ENCODE measurements at places on chromosomes 1 and 21.

DNA sequence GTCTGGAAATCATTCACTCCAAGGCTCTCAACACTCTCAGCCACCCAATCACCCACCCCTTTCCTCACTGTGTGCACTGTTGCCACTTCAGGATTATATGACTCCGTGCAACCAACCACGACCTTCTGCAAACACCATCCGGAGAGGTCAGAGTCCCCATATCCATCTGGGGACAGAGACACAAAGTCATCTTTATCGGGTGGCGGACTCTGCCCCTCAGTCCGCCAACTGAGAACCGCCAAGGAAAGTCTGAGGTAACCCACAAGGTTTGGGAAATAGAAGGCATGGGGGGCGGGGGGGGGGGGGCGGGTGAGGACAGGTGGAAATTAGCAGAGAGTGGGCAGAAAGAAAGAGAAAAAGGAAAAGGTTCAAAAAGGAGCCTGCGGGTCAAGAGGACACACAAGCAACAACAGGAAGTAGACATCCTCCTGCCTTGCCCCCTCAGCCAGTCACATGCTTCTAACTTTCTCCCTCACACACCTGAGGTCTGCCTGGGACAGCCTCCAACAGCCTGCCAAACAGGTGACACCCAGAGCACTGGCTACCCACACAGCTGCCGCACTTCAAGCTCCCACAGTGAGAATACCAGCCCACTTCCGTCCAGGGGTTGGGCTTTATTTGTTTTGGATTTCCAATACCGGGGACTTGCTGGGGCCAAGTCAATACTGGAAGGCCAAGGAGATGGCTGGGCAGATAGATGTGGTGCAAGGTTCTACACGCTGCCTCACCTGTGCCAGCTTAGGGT lies 58.1 kb downstream of the SSBP3 start:
- no peaks in the 10 kb centered on the region for H3K27me3 ChIP-seq
- H3K36me3 ChIP-seq, result no peaks in the 10 kb centered on the region
- no peak overlapping the region for H3K27ac ChIP-seq
- no peak overlapping the region for H3K4me3 ChIP-seq
- DNase-seq, result no peak

- H3K27ac ChIP-seq, result peak overlapping the region; percentile 78
- no peak for DNase-seq
- no peaks in the 10 kb centered on the region for H3K27me3 ChIP-seq
- peaks cover 65% of the 10 kb centered on the region for H3K4me1 ChIP-seq
- H3K4me3 ChIP-seq, result no peak overlapping the region
- no peaks in the 10 kb centered on the region for H3K36me3 ChIP-seq
Measured at GRCh38 chr1:218479436-218480115, 134.4 kb downstream of the TGFB2 start.

GRCh38 chr1:119314001-119314796 lies 54.4 kb upstream of the HAO2 start:
- no peaks in the 10 kb centered on the region for H3K4me1 ChIP-seq
- H3K27ac ChIP-seq, result no peak overlapping the region
- DNase-seq, result no peak
- no peaks in the 10 kb centered on the region for H3K27me3 ChIP-seq

GRCh38 chr1:214823311-214824117 lies 220.5 kb downstream of the CENPF start:
- no peaks in the 10 kb centered on the region for H3K27me3 ChIP-seq
- DNase-seq, result no peak
- H3K36me3 ChIP-seq, result no peaks in the 10 kb centered on the region

DNA sequence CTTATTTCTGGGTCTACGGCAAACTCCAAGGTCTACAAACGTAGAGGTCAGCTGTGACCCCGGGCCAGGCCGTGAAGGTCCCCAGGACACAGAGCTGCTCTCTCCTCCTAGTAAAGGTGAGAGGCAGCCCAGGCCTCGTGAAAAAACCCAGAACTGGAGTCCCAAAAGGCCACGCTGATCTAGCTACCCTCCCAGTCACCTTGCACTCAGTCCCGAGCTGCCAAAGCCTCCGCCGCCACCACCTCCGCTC lies 125 bp downstream of the ATP5PF start:
- no peaks in the 10 kb centered on the region for H3K27me3 ChIP-seq
- peak overlapping the region; percentile 99 for H3K27ac ChIP-seq
- DNase-seq, result no peak
- peaks cover 7% of the 10 kb centered on the region for H3K36me3 ChIP-seq
- H3K4me1 ChIP-seq, result peaks cover 62% of the 10 kb centered on the region
- H3K4me3 ChIP-seq, result peak overlapping the region; percentile 77

GRCh38 chr21:46229133-46229922 lies 754 bp upstream of the LSS start:
- peaks cover 25% of the 10 kb centered on the region for H3K4me1 ChIP-seq
- no peaks in the 10 kb centered on the region for H3K27me3 ChIP-seq
- peaks cover 11% of the 10 kb centered on the region for H3K36me3 ChIP-seq
- H3K4me3 ChIP-seq, result peak overlapping the region; percentile 89
- H3K27ac ChIP-seq, result peak overlapping the region; percentile 89

DNA sequence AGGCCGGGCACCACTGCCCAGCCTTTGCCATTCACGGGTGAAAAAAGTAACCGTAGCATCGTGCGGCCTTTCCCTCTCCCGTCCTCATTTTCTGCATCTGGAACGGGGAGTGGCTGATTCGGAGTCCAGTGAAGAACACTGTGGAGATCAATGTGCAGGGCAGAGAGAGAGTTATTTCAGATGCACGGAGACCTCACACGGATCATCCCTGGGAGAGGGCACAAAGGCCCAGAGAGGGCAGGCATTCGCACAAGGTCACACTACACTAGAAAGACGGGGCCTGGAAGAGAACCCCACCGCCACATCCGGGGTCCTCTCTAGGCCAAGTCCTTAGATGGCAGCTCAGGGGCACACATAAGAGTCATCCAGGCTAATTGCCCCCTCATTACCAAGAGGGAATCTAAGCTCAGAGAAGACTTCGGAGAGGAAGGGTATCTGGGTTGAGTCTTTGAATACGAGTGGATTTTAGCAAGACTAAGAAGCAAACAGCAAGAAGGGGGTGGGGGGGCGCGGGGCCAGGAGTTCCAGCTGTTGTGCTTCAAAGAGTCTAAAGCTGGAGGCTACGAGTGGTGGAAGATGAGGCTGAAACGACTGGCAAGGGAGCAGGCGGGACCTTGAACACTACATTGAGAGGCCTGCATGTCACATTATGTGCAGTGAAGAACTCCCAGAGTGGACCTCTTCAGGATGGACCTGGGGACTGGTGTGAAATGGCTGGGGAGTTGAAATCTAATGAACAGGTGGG lies 857 bp downstream of the GPX7 start:
- H3K36me3 ChIP-seq, result peaks cover 16% of the 10 kb centered on the region
- H3K27me3 ChIP-seq, result no peaks in the 10 kb centered on the region
- peak overlapping the region; percentile 86 for H3K27ac ChIP-seq
- peaks cover 32% of the 10 kb centered on the region for H3K4me1 ChIP-seq

DNA sequence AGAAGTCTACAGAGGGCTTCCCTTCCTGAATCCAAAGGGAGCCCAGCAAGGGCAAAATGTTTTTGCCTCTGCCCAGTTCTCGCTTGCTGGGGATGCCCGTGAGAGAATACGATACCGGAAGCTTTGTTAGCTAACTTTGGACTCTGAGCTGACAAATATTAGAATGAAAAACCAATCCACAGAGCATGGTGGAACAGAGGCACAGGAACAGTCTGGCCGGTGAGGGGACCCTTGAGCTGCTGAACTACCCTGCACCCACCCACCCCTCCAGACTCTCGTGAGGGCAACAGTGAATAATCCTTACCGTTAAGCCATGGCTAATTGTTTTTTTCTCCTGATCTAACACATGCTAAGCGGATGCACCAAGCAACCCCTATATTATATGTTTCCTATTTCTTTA lies 76.3 kb upstream of the AKT3 start:
- no peaks in the 10 kb centered on the region for H3K36me3 ChIP-seq
- no peak overlapping the region for H3K4me3 ChIP-seq
- H3K4me1 ChIP-seq, result no peaks in the 10 kb centered on the region
- peaks cover 4% of the 10 kb centered on the region for H3K27me3 ChIP-seq
- no peak overlapping the region for H3K27ac ChIP-seq

GRCh38 chr1:160342526-160342925 lies 524 bp downstream of the COPA start:
- peaks cover 54% of the 10 kb centered on the region for H3K4me1 ChIP-seq
- H3K36me3 ChIP-seq, result peaks cover 36% of the 10 kb centered on the region
- H3K27ac ChIP-seq, result peak overlapping the region; percentile 81
- H3K27me3 ChIP-seq, result no peaks in the 10 kb centered on the region
- peak overlapping the region; percentile 91 for H3K4me3 ChIP-seq

- no peak overlapping the region for H3K27ac ChIP-seq
- H3K4me1 ChIP-seq, result no peaks in the 10 kb centered on the region
- no peak overlapping the region for H3K4me3 ChIP-seq
- no peak for DNase-seq
- H3K27me3 ChIP-seq, result no peaks in the 10 kb centered on the region
Measured at GRCh38 chr1:211532088-211532444, 40.1 kb upstream of the RD3 start.

DNA sequence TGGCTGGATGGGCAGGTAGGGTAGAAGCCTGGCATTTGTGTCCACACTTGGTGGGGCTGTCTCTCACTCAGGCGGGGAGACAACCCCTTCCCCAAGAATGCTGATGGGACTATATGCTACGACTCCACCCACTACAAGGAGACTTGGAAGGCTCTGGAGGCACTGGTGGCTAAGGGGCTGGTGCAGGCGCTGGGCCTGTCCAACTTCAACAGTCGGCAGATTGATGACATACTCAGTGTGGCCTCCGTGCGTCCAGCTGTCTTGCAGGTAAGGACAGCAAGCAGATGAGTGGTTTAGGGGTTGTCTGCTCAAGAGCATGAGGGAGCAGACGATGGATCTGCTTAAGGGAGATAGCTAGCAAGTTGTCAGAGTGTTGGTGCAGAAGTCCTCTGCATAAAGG lies 15.9 kb upstream of the NASP start:
- DNase-seq, result no peak
- no peaks in the 10 kb centered on the region for H3K27me3 ChIP-seq
- peaks cover 11% of the 10 kb centered on the region for H3K4me1 ChIP-seq
- no peak overlapping the region for H3K4me3 ChIP-seq
- H3K27ac ChIP-seq, result no peak overlapping the region

DNA sequence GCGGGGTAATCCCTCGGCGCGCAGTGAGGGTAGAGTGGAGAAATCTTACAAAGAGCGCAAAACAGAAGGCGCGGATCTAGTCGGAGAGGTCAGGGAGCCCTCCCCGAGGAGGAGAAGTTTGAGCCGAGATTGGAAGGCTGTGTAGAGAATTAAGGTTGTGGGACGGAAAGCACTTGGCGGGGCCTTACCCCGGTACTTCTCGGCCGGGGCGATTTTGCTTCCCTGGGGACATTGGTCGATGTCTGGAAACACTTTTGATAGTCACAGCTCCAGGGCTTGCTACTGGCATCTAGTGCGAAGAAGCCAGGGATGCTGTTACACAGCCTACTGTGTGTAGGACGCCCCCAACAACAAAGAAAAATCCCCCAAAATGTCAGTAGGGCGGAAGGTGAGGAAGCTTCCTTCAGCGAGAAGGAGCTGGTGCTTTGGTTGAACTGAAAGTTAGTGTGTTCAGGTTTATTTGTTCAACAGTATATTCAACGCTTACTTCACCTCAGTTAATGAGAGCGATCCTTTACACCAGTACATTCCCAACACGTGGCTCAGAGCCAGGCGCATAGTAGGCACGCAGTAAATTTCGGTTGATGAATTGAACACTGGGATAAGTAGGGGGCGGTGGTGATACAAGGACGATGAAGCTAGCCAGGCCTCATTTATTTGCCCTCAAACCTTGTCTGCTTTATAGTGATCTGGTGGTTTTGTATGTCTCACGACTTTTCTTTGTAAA lies 807 bp downstream of the CEP85 start:
- H3K36me3 ChIP-seq, result no peaks in the 10 kb centered on the region
- peak overlapping the region; percentile 72 for H3K4me3 ChIP-seq
- no peaks in the 10 kb centered on the region for H3K27me3 ChIP-seq

DNA sequence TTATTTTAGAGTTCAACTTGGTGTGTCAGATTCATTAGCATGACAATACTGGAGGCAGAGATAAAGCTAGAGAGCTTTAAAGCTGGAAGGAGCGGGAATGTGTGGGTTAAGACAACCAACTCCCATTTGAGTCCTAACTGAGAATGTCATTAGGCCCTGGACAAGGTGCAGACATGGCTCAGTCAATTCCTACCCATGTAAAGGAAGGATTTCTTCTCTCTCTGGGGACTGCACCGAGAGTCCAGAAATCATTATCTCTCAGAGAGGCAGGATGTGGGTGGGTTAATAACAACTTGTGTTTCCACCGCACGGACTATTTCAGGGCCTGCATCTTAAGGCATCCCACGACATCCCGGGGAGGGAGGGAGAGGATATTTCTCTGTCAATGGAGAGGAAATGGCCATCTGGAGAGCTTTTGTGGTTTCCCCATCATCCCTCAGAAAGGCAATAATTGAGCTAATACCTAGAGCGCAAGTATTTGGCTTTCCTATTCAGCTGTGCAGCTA lies 46.7 kb upstream of the SARS1 start:
- DNase-seq, result no peak
- no peaks in the 10 kb centered on the region for H3K36me3 ChIP-seq
- H3K27ac ChIP-seq, result no peak overlapping the region

DNA sequence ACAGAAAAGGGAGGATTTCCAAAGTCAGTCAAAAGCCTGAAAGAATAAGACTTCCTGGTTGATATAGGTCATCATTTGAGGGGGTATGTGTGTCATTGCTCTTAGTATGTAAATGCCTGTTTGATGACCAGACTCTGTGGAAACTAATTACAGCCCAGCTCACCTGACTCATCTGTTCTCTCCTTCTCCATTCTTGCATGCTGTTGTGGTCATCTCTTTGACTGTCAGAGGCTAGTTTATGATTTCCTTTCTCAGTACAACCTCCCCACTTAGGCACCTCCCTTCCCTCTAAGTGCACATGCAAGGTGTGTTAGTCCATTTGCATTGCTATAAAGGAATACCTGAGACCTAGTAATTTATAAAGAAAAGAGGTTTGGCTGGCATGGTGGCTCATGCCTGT lies 2.4 kb upstream of the C1orf116 start:
- no peaks in the 10 kb centered on the region for H3K36me3 ChIP-seq
- DNase-seq, result no peak
- H3K4me1 ChIP-seq, result no peaks in the 10 kb centered on the region
- H3K27me3 ChIP-seq, result no peaks in the 10 kb centered on the region

DNA sequence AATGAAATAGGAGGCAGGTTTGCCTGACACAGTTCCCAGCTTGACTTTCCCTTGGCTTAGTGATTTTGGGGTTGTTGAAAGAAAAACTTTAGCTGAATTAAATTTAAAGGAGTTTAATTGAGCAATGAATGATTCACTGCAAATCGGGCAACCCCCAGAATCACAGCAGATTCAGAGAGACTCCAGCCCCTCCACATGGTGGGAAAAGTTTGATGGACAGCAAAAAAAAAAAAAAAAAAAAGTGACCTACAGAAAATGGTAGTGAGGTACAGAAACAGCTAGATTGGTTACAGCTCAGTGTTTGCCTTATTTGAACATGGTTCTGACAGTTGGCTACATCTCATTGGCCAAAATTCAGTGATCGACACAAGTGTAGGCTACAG lies 12.6 kb upstream of the IFNAR2 start:
- no peaks in the 10 kb centered on the region for H3K36me3 ChIP-seq
- H3K4me1 ChIP-seq, result peaks cover 3% of the 10 kb centered on the region
- H3K27me3 ChIP-seq, result no peaks in the 10 kb centered on the region
- no peak for DNase-seq
- H3K27ac ChIP-seq, result no peak overlapping the region

GRCh38 chr1:205348554-205349487 lies 7.9 kb downstream of the KLHDC8A start:
- H3K36me3 ChIP-seq, result no peaks in the 10 kb centered on the region
- DNase-seq, result no peak
- H3K27me3 ChIP-seq, result peaks cover 67% of the 10 kb centered on the region
- H3K4me3 ChIP-seq, result no peak overlapping the region
- peaks cover 6% of the 10 kb centered on the region for H3K4me1 ChIP-seq

Measured in esophagus muscularis mucosa (tissue), 4 donors.